ENCODE measurements at places on chromosomes 7 and 10. TPM values are rescaled to one million over a fixed set of nuclear protein-coding genes. Genes with fewer than 3 reads are reported as not detected.

The RHOBTB1 gene
- polyA plus RNA-seq = 21.3 TPM

The TRIM56 gene
- 9.4 TPM for polyA plus RNA-seq

The CHAT gene
- polyA plus RNA-seq = not detected

The KCP gene
- 2.2 TPM for polyA plus RNA-seq

The SLIT1 gene
- polyA plus RNA-seq = 1.3 TPM

The TEX47 gene
- not detected for polyA plus RNA-seq

The PON3 gene
- polyA plus RNA-seq = 5.6 TPM

Measured in hindlimb muscle (tissue), 1 donor.